ENCODE measurements at places on chromosomes 7 and 10.

DNA sequence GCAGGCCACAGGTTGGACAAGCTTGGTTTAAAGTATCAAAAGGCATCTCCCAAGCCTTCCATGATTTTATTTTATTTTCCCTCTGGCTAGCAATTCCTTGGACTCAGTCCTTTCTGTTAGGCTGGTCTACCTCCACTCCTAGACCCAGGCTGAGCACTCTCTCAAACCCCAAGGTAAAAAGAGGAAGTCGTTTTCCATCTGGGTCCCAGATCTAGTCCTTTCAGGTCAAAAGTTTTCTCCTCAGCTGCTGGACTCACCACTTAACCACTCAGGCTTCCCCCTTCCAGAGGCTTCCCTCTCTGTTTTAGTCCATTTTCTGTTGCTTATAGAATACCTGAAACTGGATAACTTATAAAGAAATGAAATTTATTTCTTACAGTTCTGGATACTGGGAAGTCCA is 252.3 kb upstream of the MKLN1 start:
- no peak for DNase-seq

DNA sequence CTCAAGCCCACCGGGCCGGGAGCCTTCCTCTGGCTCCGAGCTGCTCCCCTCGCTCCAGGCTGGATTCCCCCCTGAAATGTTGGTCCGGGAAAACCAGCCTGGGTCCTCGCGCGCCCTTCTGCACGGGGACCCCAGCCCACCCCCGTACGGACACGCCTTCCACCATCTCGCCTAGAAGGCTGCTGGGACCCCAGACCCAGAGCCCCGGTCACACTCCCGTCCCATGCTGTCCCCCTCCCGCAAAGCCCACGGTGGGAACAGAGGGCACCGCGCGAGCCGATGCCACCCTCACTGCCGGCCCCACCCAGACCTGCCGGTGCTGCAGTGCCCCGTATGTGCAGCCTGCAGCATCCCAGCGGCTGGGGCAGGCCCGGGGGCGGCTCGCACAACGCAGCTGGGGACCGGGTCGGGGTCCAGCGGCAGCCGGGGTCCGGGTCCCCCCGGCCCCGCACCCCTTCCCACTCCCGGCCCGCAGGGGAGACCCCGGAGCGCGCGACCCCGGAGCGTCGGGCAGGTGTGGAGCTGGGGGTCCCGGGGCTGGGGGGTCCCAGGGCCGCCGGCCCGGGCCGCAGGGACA is 871 bp downstream of the SPOCK2 start:
- DNase-seq, result peak; percentile 51

DNA sequence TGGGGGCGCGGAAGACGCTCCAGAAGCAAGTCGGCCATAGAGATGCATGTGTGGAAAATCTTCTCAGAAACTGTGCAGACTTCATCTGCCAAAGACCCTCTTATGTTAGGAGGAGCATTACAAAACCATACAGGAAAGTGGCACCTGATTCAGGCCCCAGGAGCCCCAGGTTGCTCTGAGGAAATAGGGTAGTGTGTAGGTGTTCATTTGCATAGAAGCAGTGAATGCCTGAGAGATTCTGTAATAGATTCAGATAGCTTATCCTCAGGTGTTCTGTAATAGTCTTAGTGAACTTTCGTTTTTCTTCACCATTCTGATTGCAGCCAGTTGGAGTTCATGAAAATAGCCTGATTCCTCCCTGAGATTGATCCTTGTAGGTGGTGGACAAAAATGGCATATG is 106.4 kb upstream of the GJD4 start:
- DNase-seq, result no peak

DNA sequence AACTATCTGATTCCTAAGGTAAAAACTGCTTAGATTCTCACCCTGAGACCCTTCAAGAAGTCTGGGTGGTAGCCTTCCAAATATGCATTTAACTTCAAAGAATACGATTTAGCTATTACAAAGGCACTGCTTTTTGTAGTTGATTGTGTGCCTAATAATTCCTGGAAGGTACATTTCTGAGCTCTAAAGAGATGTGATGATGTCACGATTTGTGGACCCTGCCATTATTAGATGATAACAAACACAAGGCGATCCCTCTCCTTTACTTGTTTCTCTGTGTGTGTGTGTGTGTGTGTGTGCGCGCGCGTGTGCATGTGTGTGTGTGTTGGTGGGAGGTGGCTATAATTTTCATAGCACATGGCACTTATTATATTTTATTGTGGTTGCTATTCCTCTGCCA is 70.9 kb downstream of the TFPI2 start:
- DNase-seq, result no peak

DNA sequence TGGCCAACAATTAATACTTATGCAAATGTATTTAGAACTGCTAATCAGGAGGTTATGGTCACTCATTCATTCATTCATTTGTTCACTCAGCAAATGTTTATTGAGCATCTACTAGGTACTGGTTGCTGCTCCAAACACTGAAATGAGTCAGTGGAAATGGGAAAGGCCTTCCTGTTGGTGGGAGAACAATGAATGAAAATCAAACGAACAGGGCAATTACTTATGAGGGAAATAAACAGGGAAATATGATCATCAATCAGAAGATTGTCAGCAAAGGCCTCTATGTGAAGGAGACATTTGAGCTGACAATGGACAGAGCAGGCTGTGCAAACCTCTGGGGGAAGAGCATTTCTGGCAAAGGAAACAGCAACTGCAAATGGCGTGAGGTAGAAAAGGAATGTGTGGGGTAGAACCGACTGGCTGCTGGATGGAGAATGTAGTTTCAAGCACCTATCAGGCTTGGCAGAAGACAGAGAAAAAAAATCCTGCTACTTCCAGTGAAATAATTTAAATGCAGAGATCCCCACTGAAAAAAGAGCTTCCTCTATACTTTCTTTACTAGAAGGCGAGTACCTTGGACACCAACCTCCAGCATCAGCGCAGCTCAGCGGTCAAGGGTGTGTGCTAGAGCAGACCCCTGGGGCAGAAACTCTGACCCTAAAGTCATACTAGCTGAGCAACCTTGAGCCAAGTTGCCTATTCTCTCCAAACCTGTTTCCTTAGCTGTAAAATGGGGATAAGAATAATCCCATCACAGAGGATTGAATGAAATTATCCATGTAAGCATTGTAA is 108.8 kb upstream of the EEPD1 start:
- DNase-seq, result no peak

GRCh38 chr10:128096486-128097199 is 29.6 kb downstream of the MKI67 start:
- DNase-seq, result no peak

DNA sequence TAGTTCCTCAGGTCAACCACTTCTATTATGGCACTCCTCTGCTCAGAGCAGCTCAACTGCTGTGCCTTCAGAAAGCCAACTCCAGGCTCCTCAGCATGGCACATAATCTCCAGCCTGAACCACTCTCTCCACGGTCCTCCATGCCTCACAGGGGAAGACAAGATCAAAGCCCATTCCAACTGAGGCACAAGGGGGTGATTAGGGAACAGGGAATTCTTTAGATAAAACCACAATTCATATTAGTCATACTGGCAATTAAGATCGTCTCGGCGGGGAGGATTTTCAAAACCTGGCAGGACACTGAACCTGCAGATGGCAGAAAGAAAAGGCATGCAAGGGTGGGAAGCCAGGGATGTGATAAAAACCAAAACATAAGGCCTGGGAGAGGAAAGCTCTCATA is 361.6 kb downstream of the FGFR2 start:
- DNase-seq, result no peak

DNA sequence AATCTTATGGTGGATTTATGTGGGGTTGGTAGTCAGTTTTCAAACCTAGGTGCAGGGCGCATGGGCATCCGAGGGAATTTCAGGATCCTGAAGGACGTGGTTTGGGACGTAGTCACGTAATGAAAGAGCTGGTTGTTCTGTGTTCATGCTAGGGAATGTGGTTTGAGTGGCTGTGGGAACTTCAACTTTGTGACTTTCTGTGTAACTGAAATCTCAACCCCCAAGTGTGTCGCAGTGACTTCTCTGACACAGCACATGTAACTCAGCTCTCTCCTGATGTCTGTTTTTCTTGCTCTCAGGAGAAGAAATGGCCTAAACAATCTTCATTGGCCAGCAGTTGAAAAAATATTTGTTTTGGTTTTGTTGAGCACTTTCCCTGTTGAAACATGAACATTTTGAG is 199.0 kb downstream of the PTEN start:
- no peak for DNase-seq

- no peak for DNase-seq
These were observed 1055.9 kb downstream of the KCNMA1 start for GRCh38 chr10:76581506-76582256.

GRCh38 chr7:93957767-93958166 is 36.2 kb downstream of the GNG11 start:
- no peak for DNase-seq

DNA sequence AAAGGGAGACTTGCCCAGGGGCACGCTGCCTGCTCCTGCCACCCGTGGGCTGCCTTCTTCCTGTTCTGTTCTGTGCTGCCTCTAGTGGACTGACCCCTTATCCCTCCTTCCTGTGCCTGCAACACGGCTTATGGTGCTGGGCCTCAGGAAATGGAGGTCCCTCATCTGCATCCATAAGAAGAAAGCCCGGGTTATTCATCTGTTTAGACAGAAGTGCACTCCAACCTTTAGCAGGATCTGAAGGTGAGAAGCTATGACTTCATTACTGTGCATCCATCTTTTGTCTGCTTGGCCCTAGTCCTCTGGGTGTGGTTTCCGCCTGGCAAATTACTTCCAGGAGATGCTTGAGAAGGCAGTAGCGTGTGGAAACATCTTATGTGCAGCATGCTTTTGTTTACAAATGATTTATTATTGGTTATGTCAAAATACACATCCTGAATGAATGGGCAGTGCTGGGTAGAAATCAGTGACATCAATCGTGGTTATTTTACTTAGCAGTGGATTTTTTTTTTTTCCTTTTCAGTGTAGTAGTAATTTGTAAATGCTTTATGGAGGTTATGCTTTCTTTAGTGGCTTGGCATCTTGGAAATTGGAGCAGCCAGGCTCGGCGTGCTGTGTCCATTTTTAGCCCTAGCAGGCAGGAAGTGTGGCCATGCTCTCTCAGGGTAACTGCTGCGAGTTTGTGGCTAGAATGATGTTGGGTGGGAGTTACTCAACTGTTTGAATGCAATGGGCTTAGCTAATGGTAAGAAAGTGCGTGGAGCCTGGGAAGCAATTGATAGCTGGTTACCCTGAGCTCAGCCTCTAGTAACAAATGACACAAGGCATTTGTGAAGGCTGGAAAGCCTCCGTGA is 12.7 kb downstream of the PTPRE start:
- no peak for DNase-seq

GRCh38 chr10:132447446-132448247 is 50.6 kb downstream of the PWWP2B start:
- peak; percentile 69 for DNase-seq

DNA sequence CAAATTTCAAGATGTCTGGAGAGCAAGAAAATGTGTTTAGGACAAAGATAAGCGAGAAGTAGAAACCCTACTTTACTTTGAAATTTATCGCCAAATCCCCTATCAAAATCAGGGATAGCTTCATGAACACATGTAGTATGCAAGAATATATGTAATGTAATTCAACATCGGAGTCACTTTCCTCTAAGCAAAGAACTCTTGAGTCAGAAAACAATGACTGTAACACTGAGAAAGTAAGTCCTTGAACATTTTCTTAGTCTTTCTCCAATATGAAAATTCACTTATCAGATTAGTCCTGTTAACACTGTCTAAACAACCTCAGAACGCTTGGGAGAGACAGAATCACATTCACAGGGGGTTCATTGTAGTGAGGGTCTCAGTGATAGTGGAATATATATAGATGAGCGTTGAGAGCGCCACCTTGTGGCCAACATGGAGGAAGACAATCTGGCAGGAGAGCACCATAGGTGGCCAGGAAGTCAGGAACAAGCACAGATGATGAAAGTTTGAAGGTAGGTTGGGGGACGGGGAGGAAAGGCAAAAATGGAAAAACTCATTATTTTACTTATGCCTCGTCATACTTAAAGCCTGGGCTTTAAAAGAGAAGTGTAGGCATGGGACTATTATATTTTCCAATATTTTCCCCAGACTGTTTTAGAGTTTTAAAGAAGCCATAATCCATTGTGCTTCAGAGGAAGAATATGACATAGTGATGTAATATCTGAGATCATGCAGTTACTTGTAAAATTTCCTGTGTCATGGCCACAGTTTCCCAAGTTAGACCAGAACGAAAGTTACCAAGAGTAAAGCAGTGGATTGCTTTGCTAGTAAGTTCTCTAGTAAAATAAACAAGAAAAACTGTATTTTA is 115.5 kb upstream of the GNAI1 start:
- DNase-seq, result no peak

DNA sequence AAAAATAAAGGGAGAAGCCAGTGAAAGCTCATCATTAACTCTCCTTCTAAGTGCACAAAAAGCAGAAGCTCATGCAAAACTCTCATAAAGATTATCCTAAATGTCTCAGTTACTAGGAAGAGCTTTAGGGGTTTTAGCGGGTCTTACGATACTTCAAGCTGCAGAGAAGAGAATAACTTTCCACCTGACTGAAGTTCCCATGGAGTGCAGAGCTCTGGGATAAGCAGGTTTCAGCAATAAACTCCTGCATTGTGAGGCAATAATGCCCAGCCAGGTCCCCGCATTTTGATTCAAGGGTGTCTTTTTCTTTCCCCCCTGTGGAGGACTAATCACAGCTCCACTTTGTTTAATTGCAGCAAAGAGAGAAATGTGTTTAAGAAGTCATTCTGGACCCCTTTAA is 241.9 kb upstream of the SP8 start:
- no peak for DNase-seq

DNA sequence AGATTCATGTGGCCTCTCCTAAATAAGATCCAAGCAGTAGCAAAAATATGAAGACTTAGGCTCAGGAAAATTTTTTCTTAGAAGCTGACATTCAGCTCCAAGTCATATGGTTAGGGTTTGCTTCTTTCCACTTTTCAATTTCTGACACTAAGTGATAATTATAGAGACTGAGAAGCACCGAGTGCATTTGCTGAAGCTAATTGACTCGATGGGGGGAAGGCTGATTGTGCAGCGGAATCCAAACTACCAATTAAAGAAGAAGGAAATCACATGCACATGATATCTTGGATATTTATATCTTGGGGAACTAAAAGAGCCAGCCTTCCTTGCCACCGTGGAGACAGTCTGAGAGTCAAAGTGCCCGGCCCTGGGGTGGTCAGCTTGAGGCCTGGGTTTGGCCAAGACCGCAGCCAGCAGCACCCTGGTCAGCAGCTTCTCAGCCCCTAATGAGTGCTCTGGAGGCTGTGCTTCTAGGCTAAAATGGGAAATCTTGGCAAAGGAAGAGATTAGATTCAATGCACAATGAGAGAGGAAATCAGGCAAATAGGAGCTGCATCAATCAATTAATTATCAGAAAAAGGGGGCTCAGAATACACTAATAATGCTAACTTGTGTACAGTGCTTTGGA is 589.3 kb downstream of the NRG3 start:
- no peak for DNase-seq

GRCh38 chr10:86795353-86795752 is 38.9 kb downstream of the BMPR1A start:
- DNase-seq, result no peak

GRCh38 chr10:24616536-24616935 is 107.2 kb downstream of the ARHGAP21 start:
- no peak for DNase-seq

DNA sequence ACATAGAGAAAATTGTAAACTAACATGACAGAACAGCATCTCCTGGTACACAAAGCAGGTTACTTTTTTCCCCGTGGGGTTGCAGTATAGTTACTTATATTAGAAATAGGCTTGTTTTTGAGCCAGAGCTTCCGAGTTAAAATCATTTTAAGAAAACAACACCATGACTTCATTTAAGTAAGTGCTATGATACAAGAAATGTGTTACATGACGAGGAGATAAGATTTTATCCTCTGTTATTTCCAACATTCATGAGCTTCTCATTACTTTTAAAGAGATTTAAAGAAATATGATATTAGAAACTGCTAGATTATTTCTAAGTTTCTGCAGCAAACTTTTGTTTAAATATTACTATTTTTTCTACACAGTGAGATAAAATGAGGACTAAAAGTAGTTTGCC is 968.7 kb downstream of the GATA3 start:
- DNase-seq, result no peak
